NCI-H69 (cell line): ENCODE measurements at places on chromosomes 11 and 22.

DNA sequence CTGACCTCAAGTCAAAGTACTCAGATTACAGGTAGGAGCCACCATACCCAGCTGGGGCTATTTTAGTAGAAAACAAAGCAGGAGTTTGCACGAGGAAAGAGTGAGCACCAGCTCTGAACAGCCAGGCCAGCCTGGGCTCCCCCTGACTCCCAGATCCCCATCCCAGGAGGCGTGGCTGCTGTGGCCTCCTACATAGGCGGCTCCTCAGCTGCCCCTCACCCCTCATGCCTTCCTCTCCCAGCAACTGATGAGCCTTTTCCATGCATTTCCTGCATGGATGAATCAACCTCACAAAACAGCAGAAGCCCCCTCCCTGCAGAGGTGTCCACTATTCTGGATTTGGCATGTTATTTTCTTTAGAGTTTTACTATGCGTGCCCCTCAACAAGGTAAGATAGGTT lies 10.5 kb upstream of the FLRT1 start:
- DNase-seq: peak; percentile 55

- DNase-seq: peak; percentile 54
Measured at GRCh38 chr11:34916843-34917770, 689 bp downstream of the PDHX start.

DNA sequence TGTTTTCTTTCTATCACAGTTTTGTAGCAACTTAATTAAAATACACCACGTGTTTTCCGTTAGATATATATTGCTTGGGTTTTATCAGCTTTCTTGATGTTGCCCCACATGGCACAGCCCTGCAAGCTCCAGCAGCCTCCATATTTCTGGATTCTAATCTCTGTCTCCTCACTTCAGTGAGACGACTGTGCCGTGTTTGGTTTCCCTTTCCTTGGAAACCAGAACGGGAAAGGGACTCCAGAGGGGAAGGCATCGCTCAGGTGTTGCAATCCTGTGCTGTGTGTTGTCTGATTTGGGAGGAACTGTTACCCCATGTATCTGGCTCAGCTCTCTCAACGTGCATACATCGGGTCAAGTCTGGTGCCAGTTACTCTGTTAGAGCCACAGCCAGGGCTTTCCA lies 464.2 kb upstream of the B3GAT1 start:
- DNase-seq: no peak

- no peak for DNase-seq
Measured at GRCh38 chr11:119807841-119808240, 78.8 kb upstream of the NECTIN1 start.

DNA sequence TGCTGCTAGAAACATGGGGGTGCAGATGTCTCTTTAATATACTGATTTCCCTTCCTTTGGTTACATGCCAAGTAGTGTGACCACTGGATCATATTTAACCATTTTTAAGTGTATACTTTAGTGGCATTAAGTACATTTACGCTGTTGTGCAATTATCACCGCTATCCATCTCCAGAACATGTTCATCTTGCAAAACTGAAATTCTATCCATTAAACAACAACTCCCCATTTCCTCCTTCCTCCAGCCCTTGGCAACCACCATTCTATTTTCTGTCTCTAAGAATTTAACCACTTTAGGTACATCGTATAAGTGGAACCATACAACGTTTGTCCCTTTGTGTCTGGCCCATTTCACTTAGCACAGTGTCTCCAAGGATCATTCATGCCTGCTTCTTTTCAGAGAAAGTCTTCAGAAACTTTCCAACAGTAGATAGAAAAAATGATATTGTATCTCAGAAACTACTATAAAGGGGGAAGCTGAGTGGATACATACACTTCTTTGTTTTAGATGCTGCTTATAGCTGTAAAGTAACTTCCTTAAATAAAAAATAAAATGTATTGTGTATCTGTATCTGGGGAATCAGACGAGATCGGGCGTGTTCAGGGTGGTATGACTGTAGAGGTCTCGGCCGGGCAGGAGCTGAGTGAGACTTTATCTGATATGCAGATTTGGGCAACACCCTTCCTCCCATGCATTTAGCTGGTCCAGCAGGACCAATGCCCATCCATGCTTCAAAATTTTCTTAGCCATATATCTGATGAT lies 44.6 kb upstream of the ZBED5 start:
- DNase-seq: peak; percentile 41

DNA sequence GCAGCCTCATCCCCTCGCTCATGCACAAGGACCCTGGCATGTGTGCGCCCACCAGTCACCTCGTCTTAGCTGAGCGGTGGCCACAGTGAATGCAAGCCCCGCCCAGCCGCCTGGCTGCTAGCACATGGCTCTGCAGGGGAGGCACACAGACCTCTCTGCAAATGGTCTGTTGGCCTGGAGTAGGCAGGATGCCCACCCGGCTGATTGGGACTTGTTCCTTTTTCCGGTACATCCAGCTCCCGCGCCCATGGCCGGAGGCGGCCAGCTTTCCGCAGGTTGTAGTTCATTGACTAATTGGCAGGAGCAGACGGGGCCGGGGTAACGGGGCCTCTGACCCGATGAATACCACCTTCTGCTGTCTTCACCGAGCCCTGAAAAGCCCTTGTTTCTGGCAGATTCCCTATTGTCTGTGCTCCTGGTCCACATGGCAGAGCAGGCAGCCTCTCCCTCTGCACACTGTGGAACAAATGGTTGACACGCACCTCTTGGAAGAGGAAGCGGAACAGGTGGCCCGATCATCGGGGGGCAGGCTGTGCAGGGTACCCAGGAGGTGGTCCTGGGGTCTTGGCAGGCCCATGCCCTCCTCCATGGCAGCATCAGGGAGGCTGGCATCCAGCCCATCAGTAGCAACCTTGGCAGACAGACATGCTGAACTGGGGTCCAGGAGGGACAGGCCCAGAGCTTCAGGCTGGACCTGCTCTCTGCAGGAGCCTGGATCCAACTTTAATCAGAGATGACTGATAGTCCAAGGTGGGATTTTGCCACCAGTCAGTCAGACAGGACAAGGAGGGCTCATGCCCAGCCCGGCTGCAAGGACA lies 1512.0 kb downstream of the BRD1 start:
- DNase-seq: no peak

GRCh38 chr22:20407829-20408228 lies 13.9 kb downstream of the ZNF74 start:
- DNase-seq: no peak

GRCh38 chr22:39773976-39774539 lies 119.5 kb downstream of the ENTHD1 start:
- peak; percentile 4 for DNase-seq

DNA sequence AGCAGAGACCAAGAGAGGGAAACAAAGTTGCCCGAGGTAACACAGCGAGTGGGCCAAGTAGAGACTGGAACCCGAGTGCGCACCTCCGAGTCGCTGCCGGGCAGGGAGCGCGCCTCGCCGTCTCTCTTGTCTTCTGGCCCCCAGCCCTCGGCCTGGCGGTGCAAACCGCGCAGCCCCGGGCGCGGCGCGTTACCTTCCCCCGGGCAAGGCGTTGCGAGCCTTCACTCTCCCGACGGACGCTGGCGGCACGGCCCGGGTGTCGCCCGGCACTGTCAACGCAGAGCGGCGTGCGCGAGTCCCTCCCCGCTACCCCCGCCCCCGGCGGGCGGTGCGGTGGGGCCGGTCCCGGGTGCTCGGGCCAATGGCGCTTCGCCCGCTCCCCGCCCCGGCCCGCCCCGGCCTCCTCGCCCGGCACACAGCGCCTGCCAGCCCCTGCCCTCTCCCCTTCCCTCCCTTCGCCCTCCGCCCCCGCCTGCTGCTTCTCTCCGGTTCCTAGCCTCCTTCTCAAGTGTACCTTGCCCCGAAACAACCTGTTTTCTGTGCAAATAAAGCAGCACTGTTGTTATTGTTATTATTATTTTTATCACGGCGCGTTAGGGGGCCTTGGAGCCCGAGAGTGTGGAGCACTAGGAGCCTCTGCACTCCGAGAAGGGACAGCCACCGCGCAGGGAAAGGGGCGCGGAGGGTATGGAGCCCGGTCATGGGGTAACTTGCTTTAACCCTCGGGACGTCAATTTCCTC lies at the start of gene SYTL2:
SYTL2 (minus strand) TSS at position 271 of the 741 bp plus-strand sequence. CDS start 53,416 bp downstream, outside the sequence.
- DNase-seq: peak; percentile 89

- peak; percentile 75 for DNase-seq
Measured at GRCh38 chr11:86553265-86553664, 119.2 kb downstream of the ME3 start.

- DNase-seq: no peak
Measured at GRCh38 chr11:2470495-2470894, 25.7 kb downstream of the KCNQ1 start.

- DNase-seq: no peak
Measured at GRCh38 chr22:29596408-29596807, 7.0 kb upstream of the NF2 start.

- no peak for DNase-seq
Measured at GRCh38 chr22:38042488-38042790, 14.8 kb upstream of the PICK1 start.

DNA sequence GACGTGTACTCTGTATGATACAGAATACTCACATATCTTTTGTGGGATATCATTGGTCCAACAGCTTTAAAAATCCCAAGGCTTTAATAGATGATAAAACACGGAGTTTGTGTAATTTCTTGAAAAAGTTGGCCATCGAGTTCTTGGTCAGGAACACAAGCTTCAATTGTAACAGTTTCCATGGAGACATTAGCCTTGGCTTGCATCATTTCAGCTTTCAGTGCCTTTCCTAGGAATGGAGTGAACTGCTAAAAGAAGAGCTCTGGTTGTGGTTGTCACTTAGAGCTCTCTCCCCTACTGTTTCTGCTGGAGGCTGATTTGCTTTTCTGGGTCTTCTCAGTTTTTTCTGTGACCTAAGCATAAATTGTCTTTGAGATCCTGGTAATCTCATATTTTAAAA lies 14.2 kb downstream of the BMAL1 start:
- no peak for DNase-seq

DNA sequence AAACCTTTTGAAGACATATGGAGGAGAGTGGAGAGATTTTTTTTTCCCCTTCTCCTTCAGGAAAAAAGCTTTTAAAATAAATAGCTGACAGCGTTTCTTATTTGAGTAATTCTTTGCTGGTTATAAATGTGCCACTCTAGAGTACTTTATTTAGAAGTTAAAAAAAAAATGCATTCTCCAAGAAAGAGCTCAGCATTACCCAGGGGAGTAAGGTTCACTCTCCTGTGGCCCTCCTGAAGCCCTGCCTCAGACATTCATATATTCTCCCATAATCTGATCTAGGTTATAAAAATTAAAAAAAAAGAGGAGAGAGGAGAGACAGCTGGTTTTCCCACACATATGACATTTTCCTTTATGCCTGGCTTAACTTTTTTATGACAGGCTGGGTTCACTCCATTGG lies 545.2 kb upstream of the CADM1 start:
- DNase-seq: no peak

DNA sequence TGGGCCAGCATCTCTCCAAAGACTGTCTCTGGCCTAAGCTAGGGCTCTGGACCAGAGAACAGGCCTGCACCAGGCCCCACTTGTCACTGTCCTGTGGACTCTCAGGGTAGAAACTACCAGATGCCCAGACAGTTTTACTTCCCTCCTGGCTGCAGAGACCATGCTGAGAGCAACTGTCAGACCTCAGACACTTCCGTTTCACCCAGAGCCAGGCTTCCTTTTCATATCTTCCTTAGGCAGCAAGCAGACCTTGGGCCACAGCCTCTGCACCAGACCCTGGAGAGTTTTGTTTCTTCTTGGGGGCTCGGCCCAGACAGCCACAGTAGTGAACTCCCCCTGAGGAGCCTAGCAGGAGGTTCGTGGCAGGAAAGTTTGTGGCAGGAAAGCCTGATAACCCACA lies 12.1 kb upstream of the FCHSD2 start:
- no peak for DNase-seq

DNA sequence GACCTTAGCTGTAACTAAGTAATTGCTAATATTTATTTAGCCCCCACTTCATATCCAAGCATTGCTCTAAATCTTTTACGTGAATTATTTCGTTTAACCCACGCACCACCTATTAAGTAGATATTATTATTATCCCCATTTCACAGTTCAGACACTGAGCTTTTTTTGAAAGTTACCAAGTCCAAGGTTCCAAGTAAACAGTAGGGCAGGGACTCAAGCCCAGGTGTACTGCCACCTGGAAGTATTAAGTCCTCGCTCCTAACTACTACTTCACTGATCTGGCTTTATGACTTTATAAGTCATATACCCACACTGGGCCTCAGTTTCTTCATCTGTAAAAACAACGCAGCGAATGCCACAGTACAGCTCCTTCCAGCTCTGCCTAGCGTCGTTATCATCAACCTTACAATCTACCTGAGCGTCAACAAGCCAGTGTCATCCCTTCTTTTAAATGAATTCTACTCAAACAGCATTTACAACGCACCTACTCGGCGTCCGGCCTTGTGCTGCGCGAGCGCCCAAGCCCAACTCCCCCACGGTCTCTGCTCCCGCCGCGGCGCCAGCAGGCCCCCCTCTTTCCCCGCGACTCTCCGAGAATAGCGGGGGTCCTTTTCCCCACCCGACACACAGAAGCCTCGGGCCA lies 624 bp downstream of the TMEM41B start:
- DNase-seq: peak; percentile 69

DNA sequence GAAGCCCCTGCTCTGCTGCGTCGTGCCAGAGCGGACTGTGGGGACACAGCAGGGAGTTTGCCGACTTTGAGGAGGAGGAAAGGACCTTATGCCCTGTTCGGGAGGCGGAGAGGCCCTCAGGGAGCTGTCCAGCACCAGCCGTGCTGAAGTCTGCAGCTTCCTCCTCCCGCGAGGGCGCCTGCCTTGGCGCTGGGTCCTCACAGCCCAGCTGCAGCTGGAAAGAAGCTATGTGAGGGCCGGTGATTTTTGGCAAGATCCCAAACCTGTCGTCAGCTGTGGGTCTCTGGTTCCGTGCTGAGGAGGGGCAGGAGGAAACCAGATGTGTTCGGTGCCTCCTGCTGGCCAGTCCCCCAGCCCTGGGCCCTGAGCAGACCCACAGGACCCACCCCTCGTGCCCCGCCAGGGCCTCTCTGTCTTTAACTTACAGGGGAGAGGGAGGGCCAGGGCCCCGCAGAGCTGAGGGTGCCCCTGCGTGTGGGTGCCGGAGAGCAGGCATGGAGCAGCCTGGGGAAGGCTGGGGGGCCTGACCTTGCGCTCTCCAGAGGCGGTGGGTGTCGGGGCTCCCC lies 12.0 kb downstream of the BRSK2 start:
- DNase-seq: peak; percentile 78

DNA sequence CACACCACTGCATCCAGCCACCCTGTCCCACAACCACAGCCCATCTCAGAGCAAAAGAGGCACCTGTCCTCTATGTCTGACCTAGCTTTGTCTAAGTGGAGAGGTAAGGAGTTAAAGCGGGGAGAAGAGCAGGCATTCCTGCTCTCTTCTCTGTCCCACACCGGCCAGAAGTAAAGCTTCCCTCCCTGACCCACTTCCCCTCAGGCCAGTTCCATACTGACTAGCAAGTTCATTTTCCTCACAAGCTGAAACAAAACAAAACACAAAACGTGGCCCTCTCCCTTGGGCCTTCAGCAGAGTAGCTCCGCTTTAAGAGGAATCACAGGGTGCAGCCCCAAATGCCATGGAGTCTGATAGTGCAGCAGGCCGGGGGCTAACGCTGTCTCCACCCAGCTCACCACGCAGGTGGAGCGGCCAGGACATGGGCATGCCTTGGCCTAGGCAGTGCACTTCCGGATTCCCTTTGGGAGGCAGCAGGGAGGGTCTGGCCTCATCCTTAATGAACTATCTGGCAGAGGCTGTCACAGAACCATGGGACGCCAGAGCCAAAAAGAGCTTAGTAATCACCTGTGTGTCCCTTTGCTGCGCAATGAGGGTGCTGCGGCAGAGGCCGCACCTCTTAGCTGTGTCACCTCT lies 34.0 kb downstream of the FLI1 start:
- no peak for DNase-seq

GRCh38 chr11:32088117-32088941 lies 2.5 kb upstream of the RCN1 start:
- peak; percentile 89 for DNase-seq
